MV-4-11 (cell line): ENCODE measurements at places on chromosomes 16 and 17.

GRCh38 chr16:72956124-72957064 is 91.5 kb downstream of the ZFHX3 start:
- no peak for DNase-seq

DNA sequence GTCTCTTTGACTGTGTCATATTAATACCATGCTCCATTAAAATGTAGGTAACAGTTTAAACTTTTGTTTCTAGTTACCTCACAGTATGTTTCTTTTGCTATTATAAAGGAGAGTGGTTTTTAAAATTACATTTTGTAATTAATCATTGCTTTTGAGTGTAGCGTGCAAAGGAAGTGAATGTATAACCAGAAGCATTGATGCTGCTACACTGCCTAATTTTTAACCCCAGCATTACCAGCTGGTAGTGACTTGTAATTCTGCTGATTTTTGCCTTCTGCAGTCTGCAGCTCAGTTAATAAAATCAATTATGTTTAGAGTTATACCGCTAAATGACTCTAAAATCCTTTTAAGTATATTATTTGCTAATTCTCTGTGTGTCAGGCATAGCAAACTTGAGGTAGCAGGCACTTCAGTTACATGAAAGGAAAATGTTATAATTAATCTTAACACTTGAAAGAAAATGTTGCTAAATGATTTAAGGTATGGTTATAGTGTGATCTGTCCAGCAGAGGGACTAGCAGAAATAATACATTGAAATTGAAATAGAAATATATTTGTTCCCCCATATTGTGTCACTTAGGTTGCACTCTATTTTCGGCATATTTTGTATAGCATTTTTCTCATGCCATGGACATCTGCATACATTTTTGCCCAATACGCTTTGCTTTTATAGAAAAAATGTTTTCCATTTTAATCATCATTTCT is 388.5 kb downstream of the CNTNAP4 start:
- DNase-seq, result no peak

DNA sequence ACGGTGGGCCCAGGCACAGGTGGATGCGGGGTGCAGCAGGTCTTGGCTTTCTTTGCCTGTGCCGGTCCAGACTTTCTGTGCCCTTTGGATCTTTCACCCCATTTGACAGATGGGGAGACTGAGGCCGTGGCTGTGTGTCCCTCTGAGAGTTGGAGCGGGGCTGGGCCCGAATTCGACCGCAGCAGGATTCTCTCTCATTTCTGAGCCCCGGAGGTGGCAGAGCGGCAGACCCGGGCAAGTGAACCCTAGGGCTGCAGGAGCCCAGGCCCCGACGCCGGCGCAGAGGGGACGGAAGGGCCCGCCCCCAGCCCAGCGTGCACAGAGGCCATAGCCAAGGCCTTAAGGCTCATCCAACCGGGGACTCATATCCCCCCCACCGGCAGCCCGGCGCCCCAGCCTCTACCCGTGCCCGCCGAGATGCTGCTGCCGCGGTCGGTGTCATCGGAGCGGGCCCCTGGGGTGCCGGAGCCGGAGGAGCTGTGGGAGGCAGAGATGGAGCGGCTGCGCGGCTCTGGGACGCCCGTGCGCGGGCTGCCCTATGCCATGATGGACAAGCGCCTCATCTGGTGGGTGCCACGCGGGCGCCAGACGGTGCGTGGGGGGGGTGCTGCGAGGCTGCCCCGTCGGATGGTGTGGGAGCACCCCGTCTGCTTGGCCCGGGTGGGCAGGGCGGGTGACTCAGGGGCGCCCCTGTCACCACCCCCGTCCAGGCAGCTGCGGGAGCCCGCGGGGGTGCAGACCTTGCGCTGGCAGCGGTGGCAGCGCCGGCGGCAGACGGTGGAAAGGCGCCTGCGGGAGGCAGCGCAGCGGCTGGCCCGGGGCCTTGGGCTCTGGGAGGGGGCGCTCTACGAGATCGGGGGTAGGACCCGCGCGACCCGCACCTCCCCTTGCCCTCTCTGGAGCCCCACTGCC is 857 bp downstream of the TMC8 start:
- peak; percentile 15 for DNase-seq

DNA sequence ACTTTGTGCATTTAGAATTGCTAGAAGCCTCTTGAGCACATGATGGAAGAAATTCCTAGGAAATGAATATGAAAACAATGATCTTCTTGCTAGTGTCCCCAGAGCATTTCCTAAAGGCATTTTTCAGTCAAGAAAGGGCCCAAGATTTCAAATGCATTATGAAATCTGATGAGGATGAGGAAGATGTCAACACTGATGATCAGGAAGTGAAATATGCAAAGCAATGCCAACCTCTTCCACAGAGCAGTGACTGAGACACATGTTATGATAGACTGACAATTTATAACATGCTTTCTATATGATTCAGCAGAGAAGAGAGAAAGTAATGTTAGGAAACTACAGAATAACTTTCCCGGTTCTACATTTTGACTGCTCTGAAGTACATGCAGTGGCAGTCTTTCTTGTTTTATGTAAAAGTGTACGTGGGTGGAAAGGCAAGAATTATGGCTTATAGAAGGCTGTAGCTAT is 859.1 kb upstream of the GOT2 start:
- DNase-seq, result peak; percentile 85

DNA sequence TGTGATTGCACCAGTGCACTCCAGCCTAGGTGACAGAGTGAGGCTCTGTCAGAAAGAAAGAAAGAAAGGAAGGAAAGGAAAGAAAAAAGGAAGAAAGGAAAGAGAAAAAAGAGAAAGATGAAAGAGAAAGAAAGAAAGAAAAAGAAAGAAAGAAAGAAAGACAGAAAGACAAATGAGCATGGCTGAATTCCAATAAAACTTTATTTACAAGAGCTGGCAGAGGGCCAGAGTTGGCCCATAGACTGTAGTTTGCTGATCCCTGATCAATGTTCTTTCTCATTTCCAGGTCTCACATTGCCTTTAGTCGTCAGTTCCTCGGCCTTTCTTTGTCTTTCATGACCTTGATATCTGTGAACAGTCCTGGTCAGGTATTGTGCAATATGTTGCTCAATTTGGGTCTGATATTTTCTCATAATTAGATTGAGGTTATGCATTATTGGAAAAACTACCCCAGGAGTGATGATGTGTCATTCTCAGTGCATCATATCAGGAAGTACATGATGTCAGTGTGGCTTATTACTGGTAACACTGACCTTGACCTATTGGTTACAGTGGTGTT is 68.5 kb upstream of the MED9 start:
- peak; percentile 76 for DNase-seq

DNA sequence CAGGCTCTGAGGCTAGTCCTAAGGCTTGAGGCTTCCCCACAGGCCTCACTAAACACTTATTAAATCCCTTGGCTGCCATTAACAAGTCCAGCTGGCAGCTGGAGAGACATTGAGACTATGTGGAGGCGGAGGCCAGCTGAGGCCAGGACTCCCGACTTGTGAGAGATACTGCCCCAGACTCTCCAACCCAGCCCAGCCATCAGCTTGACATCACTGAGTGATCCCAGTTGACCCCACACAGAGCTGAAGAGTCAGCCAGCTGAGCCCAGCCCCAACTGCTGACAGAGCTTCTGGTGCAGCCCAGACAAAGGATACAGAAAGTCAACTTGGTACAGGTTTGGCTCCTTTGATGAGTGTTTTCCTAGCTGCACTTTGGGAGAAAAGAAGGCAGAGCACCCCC is 343.1 kb downstream of the C16orf95 start:
- DNase-seq, result no peak

DNA sequence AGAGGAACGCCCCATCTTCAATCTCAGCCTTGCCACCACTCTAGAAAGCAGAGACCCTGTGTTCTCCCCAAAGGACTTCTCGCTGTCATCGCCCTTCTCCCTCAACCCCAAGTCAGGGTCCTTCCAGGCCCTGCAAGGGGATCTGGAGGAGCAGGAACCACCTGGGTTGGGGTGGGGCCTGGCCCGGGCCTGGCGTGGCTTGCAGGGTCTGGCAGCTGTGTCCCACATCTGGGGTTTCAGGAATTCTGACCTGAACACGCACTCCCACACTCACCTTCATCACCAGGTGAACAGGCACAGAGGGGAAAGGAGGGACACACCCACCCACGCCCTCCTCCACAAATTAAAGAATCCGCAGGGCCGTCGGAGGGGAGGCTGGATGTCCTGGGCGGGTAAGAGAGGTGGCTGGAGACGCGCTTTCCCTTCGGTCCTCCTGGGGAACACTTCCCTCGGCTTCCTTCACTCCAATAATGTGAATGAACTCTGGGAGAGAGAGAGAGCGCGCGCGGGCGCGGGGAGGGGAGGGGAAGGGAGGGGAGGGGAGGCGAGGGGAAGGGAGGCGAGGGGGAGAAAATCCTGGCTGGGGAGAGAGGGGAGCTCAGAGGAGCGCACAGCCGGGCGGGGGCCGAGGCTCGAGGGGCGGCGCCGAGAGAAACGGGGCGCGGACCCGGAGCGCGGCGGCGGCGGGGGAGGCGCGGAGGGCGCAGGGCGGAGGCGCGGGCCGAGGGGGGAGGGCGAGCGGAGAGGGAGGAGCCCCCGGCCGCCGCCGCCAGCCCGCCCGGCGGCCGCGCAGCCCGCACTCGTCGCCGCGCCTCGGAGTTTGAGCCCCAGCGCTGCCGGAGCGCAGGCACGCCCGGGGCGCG is at the start of gene CACNG4:
TSS of gene CACNG4 (plus strand) at position 799 of the 863 bp plus-strand sequence. CDS start 205 bp downstream, outside the sequence.
- DNase-seq, result no peak
